Activated CD8-positive, alpha-beta memory T cell treated with anti-CD3 and anti-CD28 coated beads for 4 hours (primary cell): ENCODE measurements at places on chromosomes 1 and 21.

GRCh38 chr1:154943649-154944400 lies 7.3 kb upstream of the PMVK start:
- no peak for DNase-seq

DNA sequence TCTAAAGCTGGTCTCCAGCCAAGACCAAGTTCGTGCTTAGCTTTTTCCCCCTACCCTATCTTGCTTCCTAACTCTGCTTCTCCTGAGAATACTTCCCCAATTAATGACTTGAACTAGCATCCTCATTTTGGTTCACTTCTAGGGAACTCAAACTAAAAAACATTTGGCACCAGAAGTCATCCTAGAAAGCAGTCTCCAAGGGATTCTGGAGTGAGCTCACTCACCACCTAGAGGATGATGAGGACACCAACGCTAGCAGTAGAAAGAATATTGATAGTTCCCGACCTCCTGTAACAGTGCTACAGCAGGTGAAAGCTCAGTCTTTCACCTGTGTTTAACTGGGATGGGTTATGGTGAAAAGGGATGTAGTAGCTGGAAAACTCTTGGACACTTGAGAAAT lies 4.7 kb upstream of the PSMB2 start:
- no peak for DNase-seq

GRCh38 chr1:154987326-154987725 lies 4.2 kb downstream of the FLAD1 start:
- no peak for DNase-seq

GRCh38 chr1:149879556-149879955 lies 19.8 kb upstream of the BOLA1 start:
- DNase-seq, result no peak

GRCh38 chr1:117501281-117501680 lies 104.6 kb upstream of the TENT5C start:
- no peak for DNase-seq

- no peak for DNase-seq
These were observed 211.2 kb downstream of the SETD4 start for GRCh38 chr21:35849144-35849543.

GRCh38 chr1:22508991-22509390 lies 54.3 kb upstream of the EPHA8 start:
- no peak for DNase-seq

DNA sequence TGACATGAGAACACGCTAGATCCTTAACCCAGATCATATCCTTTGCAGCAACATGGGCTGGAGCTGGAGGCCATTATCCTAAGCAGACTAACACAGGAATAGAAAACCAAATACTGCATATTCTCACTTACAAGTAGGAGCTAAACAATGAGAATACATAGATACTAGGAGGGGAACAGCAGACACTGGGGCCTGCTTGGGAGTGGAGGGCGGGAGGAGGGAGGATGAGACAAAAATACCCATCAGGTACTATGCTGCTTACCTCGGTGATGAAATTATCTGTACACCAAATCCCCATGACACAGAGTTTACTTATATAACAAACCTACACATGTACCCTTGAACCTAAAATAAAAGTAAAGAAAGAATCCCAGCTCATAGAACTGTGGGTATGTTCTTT lies 1.2 kb upstream of the MOB3C start:
- DNase-seq, result no peak

- DNase-seq, result no peak
These were observed 167.5 kb downstream of the KCNT2 start for GRCh38 chr1:196440711-196441110.

DNA sequence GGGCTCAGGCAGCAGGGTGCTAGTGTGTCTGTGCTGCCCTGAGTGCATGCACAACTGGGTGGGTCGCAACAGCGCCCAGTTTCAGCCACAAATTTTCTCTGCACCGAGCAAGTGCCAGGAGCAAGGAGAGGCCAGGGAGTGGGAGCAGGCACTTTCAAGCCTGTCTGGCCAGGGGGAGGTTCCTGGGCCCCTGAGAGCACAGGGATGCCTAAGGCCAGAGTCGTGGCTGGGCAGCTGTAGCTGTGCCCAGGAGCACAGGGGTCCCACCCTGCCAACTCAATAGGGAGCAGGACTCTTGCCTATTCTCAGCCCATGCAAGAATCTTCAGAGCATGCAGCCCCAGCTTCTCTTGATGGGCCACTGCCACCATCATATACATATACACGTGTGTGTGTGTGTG lies 1577.4 kb downstream of the KCNT2 start:
- DNase-seq, result no peak

DNA sequence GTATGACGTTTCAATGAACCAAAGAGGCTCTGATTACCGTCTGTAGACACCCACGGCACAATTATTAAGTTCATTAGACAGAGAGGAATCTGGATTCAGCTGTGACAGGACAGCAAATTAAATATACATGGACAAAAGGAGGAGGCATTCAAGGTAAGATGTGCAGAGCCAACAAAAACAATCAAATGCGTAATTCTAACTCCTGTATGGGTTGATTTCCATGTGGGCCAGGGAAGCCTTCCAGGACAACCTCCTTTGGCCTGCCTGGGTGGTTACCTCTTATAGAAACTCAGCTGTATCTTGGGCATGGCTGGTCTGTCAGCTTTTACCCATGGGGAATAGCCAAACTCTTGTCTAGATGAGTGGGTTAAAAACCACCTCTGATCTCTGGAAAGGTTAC lies 43.8 kb downstream of the CCN1 start:
- DNase-seq, result no peak

DNA sequence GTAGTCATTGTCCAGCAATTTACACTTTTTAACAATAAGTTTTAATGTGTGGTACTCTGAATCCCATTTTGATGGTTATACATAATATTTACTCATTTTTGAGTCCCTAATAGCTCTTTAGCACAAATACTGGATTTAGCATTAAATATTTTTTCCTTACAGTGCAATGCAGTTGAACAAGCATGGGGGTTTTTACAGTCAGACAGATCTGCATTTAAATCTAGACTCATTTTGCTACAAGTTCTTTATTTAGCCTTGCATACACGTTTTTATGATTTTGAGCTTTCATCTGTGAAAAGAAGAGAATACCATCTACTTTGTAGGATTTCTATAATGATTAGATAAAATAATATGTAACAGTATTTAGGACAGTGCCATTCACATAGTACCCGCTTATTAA lies 44.0 kb downstream of the PTPRC start:
- no peak for DNase-seq

DNA sequence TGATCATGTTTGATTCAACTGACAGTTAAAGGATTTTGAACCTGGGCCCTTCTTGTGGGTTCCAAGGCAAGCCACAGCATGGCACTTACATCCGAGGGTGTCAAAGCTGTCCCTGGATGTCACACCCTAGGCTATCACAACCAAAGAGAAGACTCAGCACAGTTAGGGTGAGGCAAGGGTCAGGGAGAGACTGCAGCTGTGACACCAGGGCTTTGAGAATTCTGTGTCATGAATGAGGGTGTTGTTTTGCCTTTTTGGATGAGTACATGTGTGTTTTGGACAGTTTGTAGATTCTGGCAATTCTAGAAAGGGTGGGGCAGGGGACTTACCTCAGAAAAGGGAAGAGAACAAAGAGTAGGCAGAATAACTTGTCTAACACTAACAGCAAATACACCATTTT lies 37.8 kb upstream of the ZNF326 start:
- no peak for DNase-seq

- DNase-seq, result no peak
These were observed 98.6 kb downstream of the NGF start for GRCh38 chr1:115239426-115239825.

DNA sequence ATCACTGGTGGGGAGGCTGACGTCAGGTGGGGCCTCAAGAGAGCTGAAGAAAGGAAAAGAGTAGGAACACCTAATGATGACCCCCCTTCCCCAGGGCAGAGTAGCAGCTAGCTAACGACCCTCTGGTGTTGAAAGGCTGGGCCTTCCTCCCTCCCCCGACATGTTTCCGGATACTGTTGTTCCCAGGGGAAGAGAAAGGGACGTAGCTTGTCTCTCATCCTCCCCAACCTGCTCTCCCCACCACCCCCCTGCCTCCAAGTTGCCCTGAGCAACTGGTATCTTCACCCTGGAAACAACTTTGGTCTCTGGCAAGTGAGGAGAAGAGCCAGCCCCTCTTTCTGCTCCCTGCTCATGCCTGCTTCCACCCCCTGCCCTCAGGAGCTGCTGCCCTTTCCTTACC lies 2.4 kb downstream of the SEMA6C start:
- no peak for DNase-seq

DNA sequence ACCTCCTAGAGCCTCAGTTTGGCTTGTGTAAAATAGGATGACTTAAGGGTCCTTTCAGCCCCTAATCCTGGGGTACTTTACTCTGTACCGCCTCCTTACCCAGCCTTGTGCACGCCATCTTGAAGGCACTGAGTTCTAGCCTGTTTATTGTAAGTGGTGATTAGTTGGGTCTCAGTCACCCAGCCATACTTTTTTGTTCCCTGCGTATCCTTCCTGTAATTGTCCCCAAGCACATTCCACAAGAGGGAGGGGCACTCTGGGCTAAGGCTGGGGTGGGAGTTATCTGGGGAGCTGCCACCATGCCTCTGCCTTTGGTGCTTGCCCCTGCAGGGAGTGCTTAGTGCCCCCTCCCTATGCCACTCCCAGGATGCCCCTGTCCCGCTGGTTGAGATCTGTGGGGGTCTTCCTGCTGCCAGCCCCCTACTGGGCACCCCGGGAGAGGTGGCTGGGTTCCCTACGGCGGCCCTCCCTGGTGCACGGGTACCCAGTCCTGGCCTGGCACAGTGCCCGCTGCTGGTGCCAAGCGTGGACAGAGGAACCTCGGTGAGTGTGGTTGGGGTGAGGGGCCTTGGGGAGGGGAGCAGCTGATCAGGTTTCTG lies 856 bp downstream of the FDPS start:
- DNase-seq, result no peak

DNA sequence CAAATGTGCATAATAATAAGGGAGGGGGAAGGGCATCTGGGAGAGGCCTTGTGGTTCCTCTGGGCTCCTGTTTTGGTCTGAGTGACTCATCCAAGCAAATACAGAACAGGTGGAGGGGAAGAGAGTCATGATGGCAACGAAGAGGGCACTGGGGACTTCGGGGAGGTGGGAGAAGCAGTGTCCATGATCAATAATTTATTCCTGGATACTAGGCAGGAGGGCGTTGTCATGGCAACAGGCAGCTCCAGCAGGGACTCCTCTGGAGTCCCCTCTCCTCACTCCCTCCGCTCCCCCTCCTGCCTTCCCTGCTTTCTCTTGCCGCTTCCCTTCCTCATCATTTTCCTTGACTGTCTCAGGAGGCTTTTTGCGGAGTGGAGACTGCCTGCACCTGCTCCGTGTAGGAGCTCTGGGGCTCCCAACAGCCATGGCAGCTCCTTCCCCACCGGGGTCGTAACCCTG lies 12.3 kb upstream of the NFASC start:
- no peak for DNase-seq

DNA sequence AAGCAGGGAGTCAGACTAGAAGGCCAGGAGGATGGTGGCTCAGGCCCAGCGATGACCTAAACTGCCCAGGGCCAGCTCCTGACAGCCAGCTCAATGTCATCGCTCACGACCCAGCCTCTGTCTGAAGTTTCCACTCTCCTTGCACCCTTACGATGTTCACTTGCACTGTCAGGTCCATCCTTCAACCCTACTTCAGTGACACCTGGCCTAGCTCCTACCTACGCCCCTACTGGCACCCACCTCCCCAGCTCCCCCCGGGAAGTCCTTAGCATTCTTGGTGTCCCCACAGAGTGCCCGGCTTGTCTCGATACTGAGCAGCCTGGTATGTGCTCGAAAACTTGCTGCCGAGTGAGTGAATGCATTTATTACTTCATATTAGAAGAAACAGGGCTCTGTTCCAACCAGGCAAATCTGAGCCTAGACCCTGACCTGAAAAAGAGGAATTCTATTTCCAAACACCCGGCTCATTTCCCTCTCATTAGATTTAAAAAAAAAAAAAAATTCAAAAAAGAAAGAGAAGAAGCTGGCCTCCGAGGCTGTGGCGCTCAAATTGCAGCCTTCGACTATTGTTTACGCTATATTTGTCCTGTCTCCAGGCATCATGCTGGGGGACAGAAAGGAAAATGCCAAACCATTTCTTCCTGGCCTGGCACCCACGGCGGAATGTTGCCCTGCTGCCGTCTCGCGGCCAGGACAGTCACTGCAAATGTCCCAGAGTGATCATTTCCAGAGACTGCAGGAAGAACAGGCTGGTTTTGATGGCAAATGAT lies 29.8 kb upstream of the LRRC38 start:
- no peak for DNase-seq

DNA sequence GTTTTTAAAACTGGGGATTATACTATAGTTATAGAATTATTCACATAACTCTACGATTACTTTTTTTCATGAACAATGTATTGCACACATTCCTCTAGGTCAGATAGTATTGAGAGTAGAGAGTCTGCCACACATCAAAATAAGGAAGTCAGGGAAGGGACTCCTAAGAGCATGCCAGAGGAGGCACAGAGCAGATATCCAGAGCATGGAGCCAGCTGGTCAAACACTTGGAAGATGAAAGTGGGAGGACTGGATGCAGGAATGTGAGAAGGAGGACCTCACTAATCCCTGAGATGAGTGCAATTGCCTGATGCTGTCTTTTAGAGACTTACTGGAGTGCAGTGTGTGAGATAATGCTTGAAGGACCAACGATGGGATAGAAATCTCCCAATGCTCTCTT lies 9.6 kb upstream of the RFX5 start:
- DNase-seq, result no peak

GRCh38 chr1:20634065-20634593 lies 871 bp downstream of the PINK1 start:
- no peak for DNase-seq

- DNase-seq, result no peak
These were observed 254.0 kb upstream of the RUNX1 start for GRCh38 chr21:35303085-35303484.

GRCh38 chr1:31624731-31625514 lies 7.4 kb downstream of the HCRTR1 start:
- no peak for DNase-seq
